ENCODE measurements at places on chromosomes 5 and 9.

DNA sequence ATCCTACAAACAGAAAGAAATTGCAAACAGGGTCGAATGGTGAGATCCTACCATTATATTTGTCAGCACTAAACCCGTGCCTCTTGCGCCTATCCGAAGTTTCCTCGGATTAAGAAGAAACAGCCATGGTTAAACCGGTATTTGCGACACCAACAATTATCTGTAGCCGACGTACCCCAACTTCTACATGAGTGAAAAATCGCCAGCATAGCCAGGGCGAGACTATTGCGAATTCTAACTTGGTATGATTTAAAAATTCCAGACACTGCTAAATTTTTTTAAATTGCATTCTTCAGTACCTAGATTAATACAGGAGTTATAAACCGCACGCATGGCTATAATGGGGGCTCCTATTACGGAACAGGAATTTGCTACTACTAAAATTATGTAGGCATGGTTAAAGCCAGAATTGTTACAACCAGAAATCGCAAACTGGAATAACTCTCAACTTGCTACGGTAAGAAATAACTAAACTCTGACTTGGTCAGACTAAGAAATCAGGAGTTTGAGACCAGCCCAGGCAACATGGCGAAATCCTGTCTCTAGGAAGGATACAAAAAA lies 25.3 kb upstream of the ANXA2R start:
- DNase-seq = peak; percentile 38

DNA sequence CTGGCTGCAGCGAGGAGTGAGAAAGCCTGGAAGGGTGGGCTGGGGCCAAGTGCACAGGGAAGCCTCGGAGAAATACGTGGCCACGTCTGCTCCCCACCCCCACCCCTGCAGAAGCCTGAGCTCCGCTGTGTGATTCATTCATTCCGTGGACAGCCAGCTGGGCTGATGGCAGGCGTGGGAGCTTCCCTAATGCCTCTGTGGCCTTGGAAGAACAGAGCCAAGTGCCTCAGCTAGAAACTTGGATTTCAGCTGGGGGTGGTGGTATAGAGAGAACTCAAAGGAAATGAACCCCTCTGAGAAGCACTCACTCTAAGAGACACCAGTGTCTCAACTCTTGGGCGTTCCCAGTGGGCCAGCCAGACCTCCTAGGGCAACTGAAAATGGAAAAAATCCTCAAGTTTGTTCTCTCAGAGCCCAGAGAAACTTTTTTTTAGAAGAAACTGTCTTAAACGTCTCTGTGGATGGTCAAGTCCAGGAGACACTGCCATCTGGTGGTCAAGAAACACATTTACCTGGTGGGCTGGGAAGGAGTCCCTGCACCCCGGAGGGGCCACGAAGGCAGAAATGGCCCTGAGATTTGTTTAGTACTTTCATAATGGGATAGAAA lies 18.0 kb downstream of the ATOX1 start:
- peak; percentile 53 for DNase-seq

- DNase-seq = peak; percentile 21
Observed at GRCh38 chr9:77604316-77604715, 43.8 kb downstream of the GNA14 start.

- no peak for DNase-seq
Observed at GRCh38 chr9:94576131-94576530, 17.5 kb downstream of the FBP2 start.

DNA sequence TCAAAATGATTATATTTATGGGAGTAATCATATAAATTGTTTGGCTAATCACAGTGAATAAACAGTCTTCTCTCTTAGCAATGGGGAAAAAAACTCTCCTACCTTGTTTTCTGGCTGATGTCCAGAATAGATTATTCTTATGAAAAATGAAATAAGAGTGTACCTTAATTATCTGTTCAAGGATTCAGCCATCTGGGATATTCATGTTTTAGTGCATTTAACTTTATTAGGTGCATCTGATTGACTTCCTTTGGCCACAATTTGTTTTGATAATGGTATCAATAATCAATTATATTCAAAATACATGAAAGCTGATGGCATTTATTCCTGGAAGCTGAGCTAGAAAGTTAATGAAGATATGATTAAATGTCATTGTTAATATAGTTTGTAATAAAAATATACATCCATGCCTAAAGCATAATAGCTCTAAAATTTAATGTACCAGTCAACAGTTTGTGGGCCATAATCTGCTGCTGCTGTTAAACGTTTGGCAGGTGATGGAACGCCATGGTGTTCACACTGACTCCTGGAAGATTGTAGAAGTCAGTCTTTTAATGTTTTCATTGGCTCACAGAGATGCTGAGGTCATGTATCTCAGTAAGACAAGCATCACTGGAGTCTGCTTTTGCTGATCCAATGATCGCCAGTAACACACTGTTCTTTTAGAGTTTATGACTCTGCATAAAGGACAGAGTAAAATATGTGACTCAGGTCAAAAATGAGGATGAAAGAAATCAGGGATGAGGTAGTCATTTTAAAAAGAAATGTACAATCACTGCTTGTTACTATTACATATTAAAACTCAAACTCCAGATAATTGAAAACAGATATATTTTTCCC lies 105.8 kb downstream of the ISL1 start:
- DNase-seq = no peak

GRCh38 chr5:164002628-164003027 lies 497.2 kb downstream of the MAT2B start:
- DNase-seq = peak; percentile 24

DNA sequence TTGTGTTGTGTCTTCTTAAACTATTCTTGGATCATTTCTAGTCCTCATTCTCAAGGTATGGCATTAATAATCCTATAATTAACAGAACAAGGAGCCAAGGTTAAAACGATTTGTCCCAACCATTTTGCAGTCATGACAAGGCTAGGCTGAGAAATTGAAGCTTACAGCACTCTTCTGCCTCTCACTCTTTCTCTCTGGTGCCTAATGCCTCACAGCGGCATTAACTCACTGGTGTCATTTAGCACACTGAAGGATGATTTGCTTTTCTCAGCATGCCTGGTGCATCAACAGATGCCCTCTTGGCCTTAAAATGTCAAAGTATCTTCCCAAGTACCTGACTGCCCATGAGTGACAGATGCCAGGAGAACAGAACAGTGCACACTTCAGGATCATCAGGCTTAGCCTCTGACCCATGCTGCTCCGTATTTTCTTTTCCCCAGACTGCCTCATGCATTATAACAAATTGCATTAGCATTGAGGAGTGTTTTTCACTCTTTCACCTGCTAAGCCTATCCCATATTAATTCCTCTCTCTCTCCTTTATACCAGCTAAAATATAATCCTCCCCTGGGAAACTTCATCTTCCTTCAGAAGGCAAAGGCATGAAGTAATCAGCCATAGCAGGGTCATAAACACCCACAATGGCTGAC lies 61.1 kb upstream of the SV2C start:
- no peak for DNase-seq

- peak; percentile 38 for DNase-seq
Observed at GRCh38 chr5:123450640-123451039, 27.4 kb upstream of the CEP120 start.

GRCh38 chr9:128946571-128947276 lies 679 bp downstream of the DOLK start:
- DNase-seq = no peak
